ENCODE measurements at places on chromosomes 3 and 15.
A peak's percentile ranks its signal among the peaks of the same experiment; 100 is the strongest.

DNA sequence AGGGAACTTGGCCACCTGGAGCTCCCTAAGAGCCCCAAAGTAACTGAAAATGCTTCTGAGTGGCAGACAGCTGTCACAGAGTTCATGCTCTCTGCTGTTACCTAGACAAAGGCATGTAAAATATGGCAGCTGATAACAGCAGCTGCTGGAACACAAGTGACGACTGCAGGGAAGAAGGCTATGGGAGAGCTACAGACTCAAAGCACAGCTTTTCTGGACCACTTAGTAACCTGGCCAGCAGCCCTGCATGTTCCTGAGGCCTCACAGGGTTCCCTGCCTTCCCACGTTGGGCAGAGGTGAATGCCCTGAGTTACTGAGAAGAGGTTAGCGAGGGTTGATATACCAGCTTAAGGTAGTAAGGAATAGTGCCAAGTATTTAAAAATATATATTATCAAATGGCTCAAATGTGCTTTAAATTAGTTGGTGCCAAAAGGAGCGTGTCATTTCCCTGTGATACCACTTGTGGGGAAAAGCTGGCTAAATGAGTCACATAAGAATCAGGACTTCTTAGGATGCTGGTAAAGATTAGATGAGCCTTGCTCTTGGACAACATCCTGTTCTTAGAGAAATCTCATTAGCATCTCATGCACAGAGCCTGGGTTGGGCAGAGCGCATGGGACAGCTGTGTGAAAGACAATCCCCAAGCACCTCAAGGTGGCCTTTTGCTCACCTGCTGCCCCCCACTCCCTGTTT, 76.4 kb upstream of the SCN5A start:
- no peak for DNase-seq

GRCh38 chr3:164024786-164025185, 1053.5 kb downstream of the SI start:
- DNase-seq: no peak

- no peak for DNase-seq
These were observed 110.3 kb downstream of the PPP2R3A start for GRCh38 chr3:136075811-136076210.

DNA sequence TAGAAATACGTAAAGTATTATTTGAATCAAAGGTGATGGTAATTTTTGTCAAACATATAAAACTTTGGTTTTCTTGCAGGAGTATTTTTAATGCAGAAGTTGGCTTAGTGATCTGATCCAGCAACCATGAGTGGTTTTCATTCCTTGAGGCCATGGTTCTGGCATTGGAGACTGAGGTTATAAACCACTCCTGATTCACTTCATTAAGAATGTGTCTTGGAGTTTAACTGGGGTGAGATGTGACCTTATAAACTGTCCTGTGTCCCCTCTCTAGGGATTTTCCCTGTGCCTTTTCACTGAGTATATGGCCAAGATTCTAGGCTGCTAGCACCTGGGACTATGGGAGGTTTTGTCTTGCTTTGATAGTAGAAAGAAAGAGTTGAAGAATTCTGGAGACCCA, 94.3 kb downstream of the RYR3 start:
- DNase-seq: no peak

- peak; percentile 94 for DNase-seq
These were observed 45.2 kb downstream of the ATP2B2 start for GRCh38 chr3:10459954-10460754.

- no peak for DNase-seq
These were observed 315.6 kb upstream of the IL12A start for GRCh38 chr3:159672728-159673688.

DNA sequence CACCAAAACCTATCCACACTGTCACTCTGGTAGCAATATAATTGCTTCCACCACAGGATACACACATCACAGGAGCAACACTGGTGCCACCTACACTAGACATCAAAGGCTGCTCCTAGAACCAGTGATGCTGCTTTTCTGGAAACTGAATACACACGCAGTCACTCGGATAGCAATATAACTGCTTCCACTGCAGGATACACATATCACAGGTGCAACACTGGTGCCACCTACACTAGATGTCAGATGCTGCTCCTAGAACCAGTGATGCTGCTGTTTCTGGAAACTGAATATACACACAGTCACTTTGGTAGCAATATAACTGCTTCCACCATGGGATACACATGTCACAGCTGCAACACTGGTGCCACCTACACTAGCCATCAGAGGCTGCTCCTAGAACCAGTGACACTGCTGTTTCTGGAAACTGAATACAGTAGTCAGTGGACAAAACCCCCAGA, 6.9 kb upstream of the TNFSF10 start:
- no peak for DNase-seq

DNA sequence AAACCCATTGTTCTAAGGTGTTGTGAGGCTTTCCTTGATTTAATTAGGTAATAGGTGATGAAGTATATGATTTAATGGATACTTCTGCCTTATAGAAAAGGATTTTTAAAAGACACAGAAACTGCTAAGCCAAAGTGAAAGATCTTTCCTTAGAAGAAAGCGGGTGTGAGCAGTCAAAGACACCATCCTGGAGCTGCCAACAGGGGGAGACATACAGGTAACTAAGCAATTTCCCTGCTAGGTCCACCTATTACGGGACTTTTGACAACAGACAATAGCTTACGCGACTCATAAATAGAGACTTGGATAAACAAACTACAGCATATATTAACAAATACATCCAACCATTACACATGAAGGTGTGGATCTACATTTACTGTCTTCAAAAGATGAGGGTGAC, 669.5 kb downstream of the SQOR start:
- peak; percentile 15 for DNase-seq

DNA sequence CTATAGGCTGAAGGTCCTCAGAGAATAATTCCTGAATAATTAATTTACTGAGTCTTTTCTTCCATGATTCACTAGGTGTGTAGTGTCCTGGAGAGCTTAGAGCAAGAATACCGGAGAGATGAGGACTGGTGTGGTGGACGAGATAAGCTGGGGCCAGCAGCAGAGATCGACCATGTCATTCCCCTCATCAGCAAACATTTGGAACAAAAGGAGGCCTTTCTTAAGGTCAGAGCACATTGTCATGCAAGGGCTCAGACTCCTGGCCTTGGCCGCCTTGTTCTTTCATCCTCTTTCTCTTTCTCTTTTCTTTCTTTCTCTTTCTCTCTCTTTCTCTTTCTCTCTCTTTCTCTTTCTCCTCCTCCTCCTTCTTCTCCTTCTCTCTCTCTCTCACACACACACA, 291.4 kb upstream of the UMPS start:
- DNase-seq: no peak

- no peak for DNase-seq
These were observed 33.0 kb downstream of the NME9 start for GRCh38 chr3:138296639-138297038.

DNA sequence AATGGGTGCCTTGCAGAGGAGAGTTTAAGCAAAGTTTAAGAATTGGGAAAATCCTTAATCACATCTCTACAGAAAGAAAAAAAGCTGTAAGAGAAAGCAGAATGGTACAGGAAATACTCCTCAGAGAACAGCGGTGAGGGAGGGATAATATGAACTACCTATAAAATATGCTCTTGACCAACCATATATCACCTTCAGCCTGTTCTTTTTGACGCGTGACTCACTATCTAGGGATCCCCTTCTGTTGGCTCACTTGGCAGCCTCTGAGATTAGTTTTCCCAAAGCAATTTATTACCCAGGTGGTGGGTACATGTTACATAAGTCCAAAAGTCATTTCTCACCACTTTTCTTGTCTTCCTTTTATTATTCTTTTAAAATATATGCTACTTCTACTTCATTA, 97.7 kb downstream of the CNTN6 start:
- peak; percentile 47 for DNase-seq

- no peak for DNase-seq
These were observed 202.6 kb downstream of the UACA start for GRCh38 chr15:70560617-70561328.

- DNase-seq: no peak
These were observed 8.3 kb downstream of the EXOSC7 start for GRCh38 chr3:44984335-44984734.

- DNase-seq: no peak
These were observed 9.3 kb upstream of the FBLN2 start for GRCh38 chr3:13539671-13540070.

GRCh38 chr3:99570061-99570460, 68.3 kb upstream of the COL8A1 start:
- no peak for DNase-seq

GRCh38 chr3:13347390-13347950, 72.7 kb downstream of the NUP210 start:
- no peak for DNase-seq

GRCh38 chr3:122000936-122001605, 21.0 kb downstream of the ILDR1 start:
- no peak for DNase-seq

DNA sequence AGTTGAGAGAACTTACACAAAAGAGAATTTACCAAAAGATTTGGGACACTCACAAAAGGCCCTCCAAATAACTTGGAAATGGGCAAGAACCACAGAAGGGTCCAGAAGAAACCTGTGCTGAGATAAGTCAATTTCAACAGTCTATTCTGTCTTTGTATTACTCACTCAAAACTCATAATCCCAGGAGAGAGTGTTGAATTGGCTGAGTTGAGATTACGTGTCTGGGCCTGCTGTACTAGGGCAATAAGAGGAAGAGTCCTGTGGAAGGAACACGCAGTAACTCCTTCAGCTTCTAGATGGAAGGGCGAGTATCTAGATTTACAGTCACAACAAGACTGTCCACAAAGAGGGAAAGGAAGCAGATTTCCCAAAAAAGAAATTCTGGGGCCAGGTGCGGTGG, 42.5 kb upstream of the DYNC1LI1 start:
- DNase-seq: no peak

DNA sequence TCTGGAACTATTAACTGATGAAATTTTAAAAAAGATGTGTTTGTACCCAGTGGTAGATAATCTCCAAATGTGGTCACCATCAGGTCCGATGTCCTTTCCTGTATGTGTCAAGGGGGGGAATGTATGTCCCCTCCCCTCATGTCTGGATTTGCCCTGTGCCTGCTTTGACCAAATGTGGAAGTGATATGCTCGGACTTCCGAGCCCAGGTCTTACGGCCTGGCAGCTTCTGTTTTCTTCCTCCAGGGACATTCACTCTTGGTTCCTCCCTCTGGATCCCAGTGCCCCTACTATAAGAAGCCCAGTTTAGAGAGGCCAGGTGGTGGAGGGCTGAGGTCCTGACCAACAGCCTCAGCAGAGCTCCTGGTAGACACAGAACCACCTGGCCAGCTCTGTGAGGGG, 75.5 kb downstream of the CCR1 start:
- DNase-seq: no peak

DNA sequence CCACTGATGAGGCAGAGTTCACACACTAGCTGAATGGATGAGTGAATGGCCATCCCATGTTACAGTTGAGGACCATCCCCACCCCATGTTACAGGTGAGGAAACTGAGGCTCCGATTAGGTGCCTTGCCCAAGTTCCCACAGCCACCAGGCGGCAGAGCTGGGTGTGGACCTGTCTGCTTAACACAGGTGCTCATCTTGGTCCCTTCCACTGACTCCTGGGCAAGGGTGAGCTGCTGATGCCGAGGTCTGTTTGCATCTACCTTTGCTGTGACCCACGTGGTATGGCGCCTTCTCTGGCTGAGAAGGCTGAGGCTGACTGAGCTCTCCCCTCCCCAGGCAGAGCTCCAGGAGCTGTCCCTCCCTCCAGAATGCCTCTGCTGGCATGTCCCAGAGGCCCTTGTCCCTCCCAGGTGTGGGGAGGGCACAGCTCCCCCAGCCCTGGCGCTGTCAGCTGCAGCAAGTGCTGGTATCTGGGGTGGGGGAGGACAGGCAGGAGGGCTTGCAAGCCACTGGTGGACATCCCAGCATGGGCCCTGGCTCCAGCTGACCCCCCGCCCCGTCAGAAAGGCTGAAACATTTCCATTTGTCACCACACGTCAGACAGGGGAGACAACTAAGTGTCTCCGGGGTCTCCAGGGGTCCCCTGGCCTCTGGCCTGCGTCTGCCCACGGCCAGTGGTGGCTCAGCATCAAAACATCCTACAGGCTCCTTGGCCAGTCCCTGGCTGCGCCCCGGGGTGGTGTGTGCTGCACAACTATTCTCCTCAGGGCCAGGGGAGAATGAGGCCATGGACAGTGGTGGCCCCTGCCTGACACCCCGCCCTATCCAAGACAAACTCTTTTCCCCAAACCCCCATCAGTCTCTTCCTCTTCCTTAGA, 105.4 kb downstream of the ADCY5 start:
- DNase-seq: no peak

GRCh38 chr15:45333550-45333949, 44.8 kb downstream of the GATM start:
- peak; percentile 53 for DNase-seq

GRCh38 chr3:188683032-188683521, 488.7 kb upstream of the TPRG1 start:
- DNase-seq: no peak

DNA sequence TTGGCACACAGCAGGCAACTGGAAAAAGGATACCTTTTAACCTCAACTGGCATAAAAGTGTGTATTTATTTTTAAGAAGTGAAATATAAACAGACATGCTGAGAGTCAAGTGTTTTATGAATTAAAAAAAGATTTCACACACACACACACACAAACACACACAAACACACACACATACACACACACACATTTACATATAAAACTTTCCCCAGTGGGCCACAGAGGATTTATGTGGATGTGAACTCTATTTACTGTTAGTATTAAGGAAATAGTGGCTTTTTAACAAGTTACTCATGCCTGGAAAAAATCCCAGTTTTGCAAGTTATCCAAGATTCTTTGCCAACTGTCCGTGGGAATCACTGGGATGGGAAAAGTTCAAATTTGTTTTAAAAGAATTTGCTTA, 725.9 kb upstream of the NR2F2 start:
- DNase-seq: no peak

GRCh38 chr15:63971427-63971805, 74.9 kb downstream of the DAPK2 start:
- DNase-seq: no peak

DNA sequence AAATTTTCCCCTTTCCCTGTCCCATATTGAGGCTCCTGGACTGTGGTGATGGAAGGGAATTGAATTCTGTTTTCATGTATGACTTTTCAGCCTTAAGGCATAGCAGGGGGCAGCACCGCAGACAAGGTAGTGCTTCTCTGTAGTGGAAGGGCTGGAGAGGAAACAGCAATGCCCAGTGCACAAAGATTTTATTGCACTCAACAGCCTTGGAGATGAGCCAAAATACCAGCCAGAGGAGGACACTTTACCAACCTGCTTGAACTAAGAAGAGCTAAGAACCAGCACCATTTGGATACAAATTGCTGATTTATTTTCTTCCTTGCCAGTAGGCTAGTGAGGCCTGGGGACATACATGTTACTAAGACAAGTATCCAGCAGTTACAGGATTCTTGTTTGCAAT, 98.7 kb downstream of the KCNMB2 start:
- DNase-seq: no peak

- no peak for DNase-seq
These were observed 132.3 kb downstream of the ZNF385D start for GRCh38 chr3:21618695-21619094.

DNA sequence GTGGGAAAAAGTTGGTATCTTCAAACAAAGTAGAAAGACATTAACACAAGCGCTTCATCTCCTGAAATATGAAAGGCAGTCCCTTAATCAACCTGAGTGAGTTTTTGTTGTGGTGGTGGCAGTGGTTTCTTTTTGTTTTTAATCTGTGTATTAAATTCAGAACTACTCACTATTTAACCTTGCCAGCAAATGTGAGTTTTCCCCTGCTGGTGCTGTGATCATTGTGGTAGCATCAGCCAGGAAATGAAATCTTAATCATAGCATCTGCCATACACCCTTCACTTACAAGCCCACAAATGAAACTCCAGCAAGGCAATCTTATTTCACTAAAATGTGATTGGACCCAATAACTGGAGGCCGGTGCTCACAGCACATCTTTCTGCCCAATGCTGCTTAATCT, 229.7 kb downstream of the SHOX2 start:
- no peak for DNase-seq

All from urothelium cell line (cell line).